ENCODE measurements at places on chromosomes 7 and 10.

DNA sequence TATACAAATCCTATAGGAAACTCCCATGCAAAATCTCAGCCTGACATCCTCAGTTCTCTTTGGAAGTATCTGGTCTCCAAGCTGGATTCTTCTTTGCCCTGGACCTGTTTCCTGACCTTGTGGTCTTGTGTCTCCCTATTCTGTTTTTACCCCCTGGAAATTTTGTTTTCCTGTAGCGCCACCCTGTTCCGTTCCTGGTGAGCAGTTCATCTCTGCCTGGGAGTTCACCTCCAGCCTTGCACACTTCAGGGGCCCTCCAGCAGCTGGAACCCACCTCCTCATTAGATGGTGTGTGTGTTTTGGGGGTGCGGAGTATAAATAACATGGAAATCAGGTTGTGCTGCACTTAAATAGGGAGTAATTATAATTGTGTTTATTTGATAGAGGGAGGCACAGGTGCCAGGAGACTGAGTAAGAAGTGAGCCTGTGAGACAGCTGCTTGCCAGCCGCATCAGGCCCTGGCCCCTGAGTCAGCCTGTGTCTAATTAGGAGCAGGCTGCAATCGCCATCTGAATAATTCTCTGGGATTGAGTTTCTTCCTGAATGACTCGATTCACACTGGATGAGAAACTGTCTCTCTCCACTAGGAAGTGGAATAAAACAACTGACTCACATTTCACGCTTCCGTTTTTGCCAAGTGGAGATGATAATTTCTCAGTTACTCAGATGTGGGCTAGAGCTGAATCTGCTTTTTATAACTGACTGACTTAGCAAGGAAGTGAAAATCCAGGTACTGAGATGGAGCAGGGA lies 69.4 kb upstream of the HECTD2 start:
- DNase-seq = no peak

- no peak for DNase-seq
These were observed 22.4 kb downstream of the ZNF33A start for GRCh38 chr10:38032886-38033285.

- DNase-seq = no peak
These were observed 9.3 kb downstream of the PLAC9 start for GRCh38 chr10:80141696-80142460.

GRCh38 chr10:74223755-74224529 lies 72.9 kb downstream of the ADK start:
- no peak for DNase-seq

DNA sequence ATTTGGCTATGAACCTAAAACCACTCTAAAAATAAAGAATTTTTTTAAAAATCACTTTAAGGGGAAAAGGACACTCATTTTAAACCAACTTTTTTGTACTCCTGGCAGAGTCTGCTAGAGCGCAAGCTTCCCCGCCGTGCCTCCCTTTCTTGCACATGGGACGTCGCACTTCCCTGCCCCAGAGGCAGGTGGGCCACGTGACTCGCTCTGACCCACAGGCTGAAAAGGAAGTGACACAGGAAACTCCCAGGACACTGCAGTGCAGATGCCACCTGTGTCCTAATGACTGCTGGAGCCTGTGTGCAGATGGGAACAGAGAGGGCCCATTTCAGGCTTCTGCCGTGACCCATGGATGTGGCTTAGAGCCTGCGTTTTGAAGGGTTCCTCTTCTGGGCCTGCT lies 142.1 kb upstream of the LANCL2 start:
- no peak for DNase-seq

- no peak for DNase-seq
These were observed 155.6 kb downstream of the RAPGEF5 start for GRCh38 chr7:22201186-22201880.

GRCh38 chr10:95374597-95375209 lies 83.9 kb upstream of the PDLIM1 start:
- peak; percentile 34 for DNase-seq

- no peak for DNase-seq
These were observed 85.2 kb downstream of the HGF start for GRCh38 chr7:81684514-81685269.

GRCh38 chr7:49564379-49564714 lies 209.1 kb upstream of the VWC2 start:
- DNase-seq = no peak

DNA sequence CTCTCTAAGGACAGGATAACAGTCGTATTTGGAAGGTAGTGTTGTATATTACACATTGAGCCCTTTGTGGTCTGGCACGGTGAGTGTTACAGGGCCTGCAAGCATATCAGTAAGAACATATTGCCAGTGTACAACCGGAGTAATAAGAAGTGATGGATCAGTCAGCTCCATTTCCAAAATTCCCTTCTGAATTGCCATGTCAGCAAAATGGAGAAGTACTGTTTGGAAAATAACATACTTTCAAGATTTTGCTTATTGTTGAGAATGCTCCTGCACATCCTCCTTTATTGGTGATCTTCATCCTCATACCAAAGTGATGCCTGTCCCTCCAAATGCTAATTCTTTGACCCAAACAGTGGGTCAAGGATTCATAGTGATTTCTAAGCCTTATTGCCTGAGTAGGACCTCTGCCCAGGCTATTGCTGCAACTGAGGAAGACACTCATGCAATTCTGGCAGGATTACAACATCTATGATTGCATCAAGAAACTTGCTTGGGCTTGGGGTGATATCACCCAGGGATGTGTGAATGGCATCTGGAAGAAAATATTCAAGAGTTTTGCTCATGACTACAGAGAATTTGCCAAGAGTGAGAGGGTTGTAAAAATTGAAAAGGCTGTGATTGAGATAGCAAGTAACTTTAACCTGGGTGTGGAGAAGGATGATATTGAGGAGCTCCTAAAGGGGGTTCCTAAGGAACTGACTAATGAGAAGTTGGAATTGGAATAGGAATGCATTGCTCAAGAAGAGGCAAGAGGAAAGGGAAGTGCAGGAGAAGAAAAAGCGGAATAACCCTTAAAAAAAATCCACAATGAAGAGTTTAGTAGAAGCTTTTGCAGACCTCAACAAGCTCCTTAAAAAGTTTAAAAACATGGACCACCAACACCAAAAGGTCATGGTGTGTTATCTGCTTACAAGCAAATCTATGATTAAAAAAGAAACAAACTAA lies 452.2 kb upstream of the SORCS1 start:
- DNase-seq = no peak

DNA sequence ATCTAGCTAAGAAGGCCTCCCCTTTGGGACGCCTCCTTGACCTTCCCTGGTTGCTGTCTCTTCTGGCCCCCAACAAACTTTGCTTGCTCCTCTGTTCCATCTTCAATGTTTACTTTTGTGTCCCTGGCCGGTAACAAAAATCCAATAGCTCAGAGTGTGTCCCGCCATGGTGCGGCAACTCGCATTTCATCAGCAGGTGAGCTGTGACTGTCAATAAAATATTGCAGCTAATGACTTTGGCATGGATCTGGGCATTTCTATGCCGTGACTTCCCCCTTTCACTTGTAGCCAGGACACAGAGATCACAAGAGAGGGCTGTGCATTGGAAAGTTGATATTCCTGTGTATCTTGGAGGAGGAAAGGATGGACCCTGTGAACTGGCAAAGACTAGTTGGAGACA lies 317.6 kb downstream of the RPS24 start:
- DNase-seq = no peak

GRCh38 chr7:106369352-106369751 lies 84.6 kb upstream of the NAMPT start:
- no peak for DNase-seq

DNA sequence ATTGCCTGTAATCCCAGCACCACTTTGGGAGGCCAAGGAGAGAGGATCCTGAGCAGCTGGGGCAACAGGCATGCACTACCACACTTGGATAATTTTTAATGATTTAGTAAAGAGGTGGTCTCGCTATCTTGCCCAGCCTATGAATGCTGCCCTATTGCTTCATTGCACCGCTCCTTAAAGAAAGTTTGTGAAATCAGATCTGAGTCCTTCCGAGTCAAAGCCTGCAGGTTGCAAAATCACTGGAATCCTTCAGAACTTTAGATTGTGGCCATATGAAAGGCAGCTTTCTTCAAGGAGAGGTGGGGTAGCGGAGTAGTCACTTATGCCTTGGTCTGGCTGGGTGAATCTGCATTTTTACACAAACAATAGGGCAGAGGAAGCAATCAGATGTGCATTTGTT lies 166.3 kb downstream of the ARHGAP12 start:
- no peak for DNase-seq

DNA sequence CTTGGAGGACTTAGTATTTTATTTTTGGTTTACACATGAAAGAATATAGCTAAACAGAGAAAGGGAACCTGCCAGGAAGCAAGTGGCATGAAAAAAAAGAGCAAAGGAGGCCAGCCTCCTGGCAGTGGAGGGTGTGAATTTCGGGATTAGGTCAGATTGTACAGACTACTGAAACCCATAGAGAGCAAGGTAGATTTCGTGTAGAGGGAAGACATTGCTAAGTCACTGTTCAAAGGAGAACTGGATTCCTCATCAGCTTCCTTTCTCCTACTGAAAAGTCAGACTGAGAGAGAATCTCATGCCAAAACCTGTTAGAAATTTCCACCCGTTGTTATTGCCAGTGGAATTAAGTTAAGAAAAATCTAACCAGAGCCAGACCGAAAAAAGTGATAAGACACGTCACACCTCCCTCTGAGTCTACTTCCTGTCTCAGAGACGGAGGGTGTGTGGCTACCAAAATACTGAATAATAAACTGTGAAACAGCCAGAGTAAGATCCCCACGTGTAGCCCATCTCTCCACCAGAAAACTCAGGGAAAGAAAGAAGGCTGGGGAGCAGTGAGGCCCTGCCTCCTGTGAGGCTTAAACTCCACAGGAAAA lies 118.8 kb downstream of the SKIDA1 start:
- no peak for DNase-seq

DNA sequence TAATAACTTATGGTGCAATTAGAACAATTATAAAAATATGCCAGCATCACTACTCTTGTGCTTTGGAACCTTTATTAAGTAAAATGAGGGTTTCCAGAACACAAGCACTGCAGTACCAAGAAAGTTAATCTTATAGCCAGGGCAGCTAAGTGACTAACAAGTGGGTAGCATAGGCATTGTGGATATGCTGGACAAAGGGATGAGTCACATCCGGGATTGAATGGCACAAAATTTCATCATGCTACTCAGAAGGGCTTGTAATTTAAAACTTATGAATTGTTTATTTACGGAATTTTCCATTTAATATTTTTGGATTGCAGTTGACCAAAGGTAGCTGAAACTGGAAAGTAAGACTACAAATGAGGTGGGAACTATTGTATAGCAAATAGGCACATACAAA lies 250.6 kb downstream of the C7orf25 start:
- DNase-seq = no peak

- DNase-seq = no peak
These were observed 9.6 kb upstream of the PDCD4 start for GRCh38 chr10:110861930-110862649.

- DNase-seq = no peak
These were observed 27.2 kb upstream of the ZNF273 start for GRCh38 chr7:64875658-64876406.

DNA sequence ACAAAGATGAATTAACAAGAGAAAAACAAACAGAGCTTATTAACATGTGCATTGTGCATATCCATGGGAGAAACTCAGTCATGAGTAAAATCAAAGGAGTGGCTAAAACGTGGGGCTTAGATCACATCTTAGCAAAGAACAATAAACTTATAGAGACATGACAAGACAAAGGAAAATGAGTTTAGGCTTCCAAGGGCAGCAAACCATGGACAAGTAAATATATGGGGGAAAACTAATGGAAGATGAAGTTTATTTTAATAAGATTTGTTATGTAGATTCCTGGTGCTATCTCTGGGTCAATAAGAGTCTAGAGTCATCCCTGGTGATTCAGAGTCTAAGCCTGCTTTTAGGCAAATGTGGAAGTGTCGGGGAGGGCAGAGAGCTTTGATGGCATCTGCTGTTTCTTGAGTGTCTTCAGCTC lies 87.2 kb upstream of the PLPP4 start:
- DNase-seq = no peak

DNA sequence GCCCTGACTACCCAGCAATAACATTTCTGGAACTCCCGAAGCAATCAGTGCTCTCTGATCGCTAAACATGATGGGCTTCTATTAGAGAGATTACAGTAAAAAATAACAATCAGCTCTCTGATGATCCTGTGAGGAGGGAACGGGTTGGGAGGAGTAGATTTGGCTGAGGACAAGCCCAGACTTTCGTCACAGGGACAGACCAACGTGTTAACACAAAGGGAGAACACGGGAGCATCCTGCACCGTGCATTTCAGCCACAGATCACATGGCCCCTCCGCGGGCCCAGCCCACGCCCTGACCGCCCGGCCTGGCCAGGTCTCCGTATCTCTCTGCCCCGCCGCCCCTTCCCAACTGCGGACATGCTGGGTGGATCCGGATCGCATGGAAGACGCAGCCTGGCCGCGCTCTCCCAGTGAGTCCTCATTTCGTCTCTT lies 95.0 kb upstream of the AGBL3 start:
- no peak for DNase-seq

- no peak for DNase-seq
These were observed 37.6 kb upstream of the COL1A2 start for GRCh38 chr7:94357076-94357475.

DNA sequence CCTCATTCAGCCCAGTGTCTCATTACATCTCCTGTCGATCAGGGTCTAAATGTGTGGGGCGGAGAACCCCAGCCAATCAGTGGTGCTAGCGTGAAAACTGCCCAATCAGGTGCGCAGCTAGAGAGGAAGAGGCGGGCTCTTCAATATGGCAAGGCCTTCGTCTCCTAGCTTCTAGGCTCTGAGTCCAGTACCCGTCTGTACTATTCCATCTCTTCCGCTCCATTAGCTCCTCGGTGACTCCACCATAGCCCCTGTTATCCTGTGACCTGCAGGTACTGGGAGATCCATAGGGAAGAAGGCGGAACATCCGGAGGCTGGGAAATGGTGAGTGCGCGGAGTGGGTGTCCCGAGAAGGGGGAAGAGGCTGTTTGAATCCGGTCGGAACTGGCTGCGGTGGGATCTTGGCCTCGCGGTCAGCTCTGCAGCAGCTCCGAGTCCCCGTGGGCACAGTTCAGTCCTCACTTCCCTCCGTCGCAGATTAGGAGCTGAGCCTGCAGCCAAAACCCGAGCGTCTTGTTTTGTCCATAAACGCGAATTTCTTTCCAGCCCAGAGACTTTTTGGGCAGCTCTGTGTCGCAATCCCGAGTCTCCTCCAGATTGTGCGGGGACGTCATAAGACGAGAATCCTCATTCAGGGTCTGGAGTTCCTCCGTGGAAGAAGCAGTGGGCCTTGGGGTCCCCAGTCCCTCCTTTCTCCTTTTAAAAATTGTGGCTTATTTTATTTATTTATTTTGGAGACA lies at the start of gene ZNF727:
TSS of gene ZNF727 (plus strand) at position 134 of the 740 bp plus-strand sequence. CDS start at position 322, 188 bp downstream.
- DNase-seq = no peak

DNA sequence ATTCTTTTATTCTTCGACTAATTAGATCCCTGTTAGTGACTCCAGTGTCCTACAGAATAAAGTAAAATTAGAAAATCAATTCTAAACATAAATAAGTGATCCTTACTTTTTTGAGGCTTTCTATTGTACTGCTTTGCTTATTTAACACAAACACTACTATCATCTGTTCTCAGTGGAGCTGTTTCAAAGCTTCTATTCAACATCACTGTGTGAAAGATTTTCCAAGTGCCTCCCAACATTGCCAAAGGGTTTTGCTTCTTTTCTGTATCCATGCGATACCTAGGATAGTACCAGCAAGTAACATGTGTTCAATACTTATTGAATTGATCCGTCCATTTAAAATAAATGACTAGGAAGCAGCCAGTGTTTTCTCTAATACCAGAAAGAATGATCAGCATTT lies 125.7 kb downstream of the ARHGAP21 start:
- DNase-seq = no peak
